HEK293T (cell line): ENCODE measurements at places on chromosomes 6 and 20.

DNA sequence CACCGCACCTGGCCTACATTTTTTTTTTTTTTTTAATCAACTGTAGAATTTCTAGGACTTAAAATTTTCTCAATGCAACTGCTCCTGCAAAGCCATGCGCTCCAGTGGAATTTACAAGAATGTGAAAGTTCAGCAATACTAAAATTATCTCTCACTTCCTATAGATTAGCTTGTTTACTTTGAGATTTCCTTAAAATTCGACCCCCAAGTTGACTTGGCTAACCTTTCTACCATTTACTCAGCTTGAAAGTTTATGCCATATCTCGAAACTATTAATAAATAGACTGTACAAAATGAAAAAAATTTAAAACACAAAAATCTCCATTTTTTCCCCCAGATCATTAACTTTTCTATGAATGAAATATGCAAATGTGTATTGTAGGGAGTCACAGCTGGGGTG, 64.3 kb downstream of the ZBTB2 start:
- no peak for DNase-seq

DNA sequence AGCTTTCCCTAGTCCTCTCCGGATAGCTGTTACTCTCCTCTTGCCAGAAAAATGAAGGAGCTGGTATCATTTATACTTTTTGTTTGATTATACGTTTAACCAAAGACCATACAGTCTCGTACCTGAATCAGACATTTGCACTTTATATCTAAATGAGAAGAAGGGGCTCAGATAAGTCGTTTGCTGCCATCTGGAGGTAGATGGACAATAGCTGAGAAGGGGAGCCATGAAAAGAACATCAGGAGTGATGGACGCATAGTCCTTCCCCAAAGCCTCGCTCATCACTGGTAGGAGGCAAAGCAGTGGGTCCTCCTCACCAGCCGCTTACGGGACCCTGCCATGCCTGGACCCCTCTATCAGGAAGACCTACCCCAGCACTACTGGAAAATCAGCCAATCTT, 45.4 kb downstream of the RPF2 start:
- no peak for DNase-seq

GRCh38 chr6:161254464-161255253, 19.2 kb downstream of the AGPAT4 start:
- DNase-seq = no peak

- no peak for DNase-seq
Measured at GRCh38 chr6:170075659-170076223, 215.1 kb downstream of the DLL1 start.

DNA sequence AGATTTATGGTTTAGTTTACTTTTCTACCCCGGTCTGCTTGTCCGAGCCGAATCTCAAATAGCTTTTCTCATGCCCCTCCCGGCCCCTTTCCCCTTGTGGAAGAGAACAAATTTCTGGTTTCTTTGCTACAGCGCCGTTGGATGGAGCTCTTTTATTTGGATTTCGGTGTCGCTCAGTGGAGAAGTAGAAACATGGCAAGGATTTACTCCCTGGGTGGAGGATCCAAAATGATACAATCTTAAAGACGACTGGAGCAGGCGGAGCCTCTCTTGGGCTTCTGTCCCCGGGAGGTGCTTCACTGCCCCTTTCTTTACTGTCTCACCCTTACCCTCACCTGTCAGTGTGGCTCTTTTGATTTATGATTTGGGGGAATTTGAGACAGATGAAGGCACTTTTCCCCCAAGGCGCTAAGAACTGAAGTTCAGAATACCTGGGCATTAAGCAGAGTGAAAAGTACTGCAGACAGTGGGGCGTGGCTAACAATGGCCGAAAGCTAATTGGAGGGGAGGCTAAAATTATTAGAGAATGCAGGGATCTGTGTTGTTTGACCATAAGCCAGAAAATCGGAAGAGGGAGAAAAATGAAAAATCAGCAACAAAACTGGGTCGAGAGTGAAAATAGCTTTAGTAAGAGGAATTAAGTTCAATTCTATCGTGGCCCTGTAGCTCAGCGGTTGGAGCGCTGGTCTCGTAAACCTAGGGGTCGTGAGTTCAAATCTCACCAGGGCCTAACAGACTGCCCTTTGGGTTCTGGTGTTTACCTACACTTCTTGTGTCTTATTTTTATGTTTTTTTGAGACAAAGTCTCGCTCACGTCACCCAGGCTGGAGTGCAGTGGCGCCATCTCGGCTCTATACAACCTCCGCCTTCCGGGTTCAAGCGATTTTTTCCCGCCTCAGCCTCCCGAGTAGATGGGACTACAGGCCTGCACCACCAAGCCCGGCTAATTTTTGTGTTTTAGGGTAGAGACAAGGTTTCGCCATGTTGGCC, 145.1 kb upstream of the ZNF184 start:
- peak; percentile 54 for DNase-seq

DNA sequence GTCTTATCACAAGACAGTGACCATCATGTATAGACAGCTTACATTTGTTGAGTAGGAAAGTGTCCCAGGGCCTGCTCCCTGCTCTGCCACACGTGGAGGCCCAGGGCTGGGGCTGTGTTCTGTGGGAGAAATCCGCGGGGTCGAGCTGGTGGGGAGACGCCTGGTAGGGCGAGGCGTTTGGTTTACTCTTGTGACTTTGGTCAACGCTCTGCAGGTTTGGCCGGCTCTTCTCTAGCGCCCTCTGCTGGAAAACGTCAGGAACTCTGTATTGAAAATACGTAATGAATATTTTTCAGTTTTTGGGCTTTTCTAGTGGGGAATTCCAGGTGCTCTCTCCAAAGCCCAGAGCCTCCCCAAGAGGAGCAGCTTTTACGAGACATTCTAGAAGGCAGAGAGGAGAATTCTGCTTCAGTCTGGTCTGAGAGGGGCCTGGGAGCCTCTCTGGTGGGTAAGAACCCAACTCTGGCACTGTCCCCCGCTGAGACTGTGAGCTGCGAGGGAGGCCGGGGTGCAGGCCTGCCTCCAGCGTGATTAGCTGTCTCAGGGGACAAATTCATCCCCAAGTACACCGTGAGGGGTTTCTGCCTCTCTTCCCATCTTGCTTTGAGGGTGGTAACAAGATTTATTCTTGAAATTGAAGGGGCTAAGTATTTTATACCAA, 112.6 kb upstream of the RALGAPA2 start:
- DNase-seq = peak; percentile 76

- DNase-seq = no peak
Measured at GRCh38 chr6:33419580-33420490, at the start of gene SYNGAP1. SYNGAP1 (plus strand) TSS chr6:33420065; CDS start chr6:33420265, 200 bp downstream.

GRCh38 chr6:157012355-157012754, 235.2 kb downstream of the ARID1B start:
- DNase-seq = no peak

DNA sequence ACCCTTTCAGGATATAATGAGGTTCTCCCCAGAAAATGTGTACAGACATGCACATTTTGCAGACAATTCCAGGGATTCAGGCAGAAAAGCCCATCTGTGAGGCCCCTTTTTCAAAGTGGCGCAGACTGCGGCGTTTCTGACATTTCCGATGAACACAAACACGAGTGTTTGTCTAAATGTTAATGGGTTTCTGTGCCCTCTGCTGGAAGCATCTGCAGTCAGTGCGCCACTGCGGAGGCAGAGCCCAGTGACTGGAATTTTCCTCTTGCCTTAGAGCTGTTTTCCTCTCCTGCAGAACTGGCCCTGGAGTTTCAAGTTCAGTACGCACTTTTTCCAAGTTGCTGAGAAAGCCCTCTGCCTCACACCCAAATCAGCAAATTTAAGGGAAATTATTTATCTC, 15.3 kb downstream of the ANKRD60 start:
- no peak for DNase-seq

DNA sequence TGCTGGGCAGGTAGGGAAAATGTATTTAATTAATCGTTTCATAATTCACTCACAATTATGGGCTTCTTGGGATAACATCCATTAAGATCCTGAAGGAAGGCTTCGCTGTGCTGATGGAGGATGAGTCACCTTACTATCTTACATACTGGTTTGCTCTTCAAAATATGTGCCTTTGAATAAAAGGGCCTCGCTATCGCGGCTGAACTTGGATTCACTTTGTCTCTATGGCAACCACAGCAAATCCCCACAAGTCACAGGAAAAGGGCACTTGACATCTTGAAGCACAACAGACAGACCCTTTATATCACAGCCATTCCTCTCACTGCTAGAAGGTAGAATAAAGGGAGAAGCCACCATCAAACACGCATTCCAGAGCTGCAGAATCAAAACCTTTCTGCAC, 141.3 kb upstream of the MYLIP start:
- no peak for DNase-seq
